ENCODE measurements at places on chromosomes 3 and 15.

- DNase-seq, result no peak
These were observed 42.2 kb downstream of the SYN2 start for GRCh38 chr3:12046406-12046805.

GRCh38 chr15:39682366-39682765 is 100.3 kb downstream of the FSIP1 start:
- no peak for DNase-seq

DNA sequence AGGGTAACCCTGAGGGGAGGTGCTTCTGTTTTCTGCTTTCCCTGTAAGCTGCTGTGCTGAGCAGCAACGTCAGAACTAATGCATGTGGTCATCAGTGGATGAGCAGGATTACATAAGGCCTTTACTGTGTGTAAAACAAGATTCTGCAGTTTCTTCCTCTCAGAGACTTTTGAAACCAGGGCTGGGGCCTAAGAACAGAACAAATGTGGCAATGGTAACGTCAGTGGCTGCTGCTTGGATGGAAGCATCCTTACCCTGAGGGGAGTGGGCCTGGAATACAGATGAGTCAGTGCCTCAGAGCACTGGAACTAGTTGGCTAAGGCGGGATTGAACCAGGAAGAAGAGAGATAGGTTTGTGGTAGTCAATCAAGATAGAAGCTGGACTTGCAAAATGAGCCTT is 180.2 kb upstream of the KCNH8 start:
- DNase-seq, result no peak

- DNase-seq, result no peak
These were observed 82.2 kb downstream of the SSR3 start for GRCh38 chr3:156472684-156473083.

DNA sequence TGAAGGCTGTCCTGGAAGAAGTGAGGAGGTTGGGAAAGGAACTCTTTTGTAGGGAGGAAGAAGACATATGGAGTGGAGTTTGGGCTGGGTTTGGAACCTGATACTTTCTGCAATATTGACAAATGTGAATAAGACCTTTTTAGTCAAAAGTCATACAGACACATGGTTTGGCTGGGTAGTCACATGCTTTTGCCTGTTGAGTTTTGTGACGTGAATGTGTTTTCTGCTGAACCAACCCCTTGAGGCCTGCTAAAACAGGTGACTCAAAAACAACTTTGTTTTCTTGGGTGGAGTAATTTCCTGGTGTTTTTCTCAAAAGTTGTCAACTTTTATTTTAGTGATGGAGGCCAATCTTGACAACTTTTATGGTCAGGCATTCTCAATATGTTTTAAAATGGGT is 39.4 kb upstream of the CCR4 start:
- DNase-seq, result no peak

- DNase-seq, result no peak
These were observed 150.8 kb downstream of the ATP10A start for GRCh38 chr15:25712192-25712960.

GRCh38 chr3:103218793-103219192 is 784.0 kb downstream of the ZPLD1 start:
- DNase-seq, result no peak

- no peak for DNase-seq
These were observed 5.8 kb upstream of the RARRES1 start for GRCh38 chr3:158737976-158738615.

Measured in SK-N-MC (cell line).